Trophoblast cell (in vitro differentiated cells and primary cell): ENCODE measurements at places on chromosomes 11 and 22.

DNA sequence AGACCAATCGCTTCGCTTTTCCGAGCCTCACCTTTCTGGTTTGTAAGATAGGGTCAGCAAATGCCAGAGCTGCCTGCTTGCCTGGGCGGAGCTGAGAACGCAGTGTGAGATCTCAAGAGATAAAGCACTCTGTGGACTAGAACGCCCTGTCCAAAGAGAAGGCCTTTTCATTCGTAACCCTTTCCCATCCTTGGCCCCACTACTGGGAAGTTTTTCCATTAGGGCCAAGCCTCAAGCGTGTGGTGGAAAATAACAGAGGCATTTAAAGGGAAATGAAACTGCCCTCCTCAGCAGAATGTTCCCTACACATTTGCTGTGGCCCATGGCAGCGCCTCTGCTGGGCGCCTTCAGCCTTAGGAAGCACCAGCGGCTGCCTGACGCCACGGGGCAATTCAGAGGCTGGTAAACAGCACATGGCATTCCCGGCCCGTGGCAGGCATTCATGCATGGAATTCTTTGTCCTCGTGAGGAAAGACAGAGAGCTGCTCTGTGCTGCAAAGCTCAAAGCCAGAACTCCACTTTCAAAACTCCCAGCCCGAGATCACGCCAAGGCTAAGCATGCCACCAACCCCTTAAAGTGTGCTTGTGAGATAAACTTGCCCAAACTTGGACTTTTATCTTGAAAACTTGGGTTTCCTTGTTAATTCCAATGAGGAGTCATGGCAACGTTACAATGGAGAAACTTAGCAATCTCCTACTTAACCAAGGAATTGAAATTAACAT lies 38.1 kb downstream of the AHNAK start:
- peak; percentile 96 for DNase-seq

DNA sequence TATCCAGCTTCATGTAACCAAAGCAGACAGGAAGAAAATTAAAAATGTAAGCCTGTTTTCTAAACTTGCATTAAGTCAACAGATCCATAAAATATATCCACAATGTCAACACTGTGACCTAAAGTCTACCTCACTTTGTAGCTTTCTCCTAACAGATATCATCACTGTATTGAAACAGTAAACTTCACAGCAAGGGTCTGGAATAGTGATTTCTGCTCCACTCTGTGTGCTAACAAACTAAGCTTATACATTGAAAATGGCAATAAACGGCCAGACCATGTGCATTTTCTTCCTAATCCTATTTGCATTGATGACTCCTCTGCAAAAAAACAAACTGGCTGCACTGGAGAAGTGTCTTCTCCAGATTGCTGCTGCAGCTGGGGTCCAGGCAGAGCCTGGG lies 26.8 kb downstream of the CADM1 start:
- no peak for DNase-seq

DNA sequence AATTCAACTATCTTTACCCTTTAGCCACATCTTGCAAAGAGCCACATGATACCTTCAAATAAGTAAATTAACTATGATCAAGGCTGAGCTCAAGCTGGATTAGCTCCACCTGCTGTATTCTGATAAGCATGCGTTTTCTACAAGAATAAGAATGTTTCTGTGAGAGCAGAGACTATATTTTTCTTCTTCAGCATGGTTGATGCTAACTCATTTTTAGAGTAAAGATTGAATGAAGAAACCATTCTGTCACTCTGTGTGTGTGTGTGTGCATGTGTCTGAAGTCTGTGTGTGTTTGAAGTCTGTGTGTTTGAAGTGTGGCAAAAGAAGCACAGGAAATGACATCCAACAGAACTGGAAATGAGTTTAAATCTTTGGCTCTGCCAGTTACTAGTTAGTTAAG lies 12.0 kb upstream of the LAYN start:
- no peak for DNase-seq

DNA sequence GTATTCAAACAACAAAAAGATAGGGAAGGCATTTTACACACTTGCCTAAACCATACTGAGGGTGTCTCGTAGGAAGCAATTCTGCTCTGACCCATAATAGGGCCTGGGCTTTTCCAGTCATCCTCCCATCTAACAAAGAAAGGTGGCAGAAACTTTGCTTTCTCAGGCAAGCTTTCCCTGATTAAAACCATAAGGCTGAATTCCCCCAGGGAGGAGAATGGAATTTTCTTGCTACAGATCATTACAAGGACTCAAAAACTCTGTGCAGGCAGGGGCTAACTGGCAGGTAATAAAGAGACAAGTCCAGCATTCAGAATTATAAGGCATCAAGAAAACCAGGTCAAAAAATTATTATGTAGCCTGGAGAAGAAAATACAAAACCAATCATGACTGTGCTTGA lies 90.4 kb downstream of the RBFOX2 start:
- DNase-seq: no peak

DNA sequence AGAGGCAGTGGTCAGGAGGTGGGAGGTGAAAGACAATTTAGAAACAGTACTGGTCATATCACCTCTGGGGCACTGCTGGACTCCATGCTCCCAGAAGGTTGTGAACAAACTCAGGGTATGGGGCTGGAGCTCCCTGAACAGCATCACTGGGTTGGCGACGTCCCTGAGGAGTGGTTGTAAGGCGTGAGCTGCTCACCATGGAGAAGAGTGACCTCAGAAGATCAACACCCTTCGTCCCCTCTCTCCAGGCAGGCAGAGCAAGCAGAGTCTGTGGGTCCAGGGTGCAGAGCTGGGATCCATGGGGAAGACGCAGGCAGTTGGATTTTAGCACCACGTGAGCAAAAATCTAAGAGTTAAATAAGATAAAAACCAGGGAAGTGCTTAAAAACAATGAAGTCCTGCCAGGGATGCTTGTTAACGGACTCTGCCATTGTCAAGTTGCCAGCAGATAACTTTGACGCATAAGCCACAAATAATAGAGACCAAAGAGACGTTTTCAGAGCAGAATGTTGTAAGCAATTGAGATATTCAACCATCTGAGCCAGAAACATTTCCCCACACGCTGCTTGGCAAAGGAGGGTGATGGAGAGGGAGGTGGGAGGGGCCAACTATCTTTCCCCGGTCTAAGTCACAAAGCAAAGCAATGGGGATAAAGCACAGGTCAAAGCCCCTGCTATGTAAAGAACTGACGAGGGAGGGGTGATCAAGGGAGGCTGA lies 13.6 kb downstream of the PNPLA5 start:
- DNase-seq: no peak

DNA sequence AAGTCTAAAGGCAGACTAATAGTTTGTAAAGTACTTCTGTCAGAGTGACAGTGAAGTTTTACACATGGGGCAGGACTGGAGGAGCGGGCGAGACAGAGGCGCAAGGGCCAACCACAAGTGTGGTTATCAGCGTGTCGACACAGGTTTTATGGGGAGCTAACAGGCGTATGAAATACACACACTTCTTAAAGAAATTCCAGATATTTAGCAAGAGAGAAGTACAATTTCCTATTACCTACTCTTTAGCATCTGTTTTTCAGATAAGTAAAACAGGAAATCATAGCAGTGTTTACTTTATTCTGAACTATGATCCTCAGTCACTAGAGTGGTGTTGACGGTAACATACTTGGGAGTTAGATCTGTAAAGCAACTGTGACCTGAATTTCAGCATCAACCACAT lies 22.5 kb downstream of the VSIG10L2 start:
- no peak for DNase-seq

GRCh38 chr22:37913233-37913721 lies 7.2 kb downstream of the MICALL1 start:
- DNase-seq: no peak

DNA sequence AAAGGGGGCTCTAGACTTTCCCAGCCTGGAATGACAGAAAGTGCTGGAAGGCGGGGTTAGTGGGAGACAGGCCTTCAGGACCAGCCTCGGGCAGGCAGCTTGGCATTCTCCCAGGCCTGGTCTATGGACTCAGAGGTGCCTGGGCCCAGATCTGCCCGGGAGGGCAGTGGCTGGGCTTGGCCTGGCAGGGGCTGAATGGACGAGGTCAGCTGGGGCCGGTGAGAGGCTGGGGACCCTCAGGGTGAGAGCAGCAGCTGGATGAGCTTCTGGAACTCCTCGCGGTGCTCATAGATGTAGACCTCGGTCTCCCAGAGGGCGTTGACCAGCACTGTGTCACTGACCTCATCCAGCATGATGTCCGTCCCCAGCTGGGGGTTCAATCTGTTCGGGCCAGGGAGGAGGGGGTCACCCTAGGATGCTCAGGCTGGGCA lies 1.5 kb upstream of the BAIAP2L2 start:
- no peak for DNase-seq

DNA sequence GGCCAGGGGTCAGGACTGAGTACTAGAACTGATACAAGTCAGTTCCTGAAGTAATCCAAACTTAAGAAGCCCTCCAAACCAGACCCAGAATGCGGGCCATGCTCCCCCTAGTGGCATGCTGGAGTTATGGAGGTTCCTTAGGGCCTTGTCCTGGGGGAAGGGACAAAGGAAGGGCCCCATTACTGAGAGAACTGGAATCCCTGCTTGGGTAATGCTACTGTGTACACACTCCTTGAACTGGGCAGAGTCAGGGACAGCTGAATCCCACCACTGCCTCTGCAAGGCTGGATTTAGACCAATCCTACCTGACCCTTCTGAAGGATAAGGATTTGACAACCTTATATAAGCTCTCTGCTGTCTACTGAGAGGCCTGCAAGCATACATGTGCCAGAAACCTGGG lies 97.3 kb upstream of the AKIP1 start:
- peak; percentile 67 for DNase-seq

GRCh38 chr11:134738581-134738980 lies 326.5 kb upstream of the B3GAT1 start:
- no peak for DNase-seq

GRCh38 chr11:84543367-84544159 lies 1083.6 kb downstream of the DLG2 start:
- DNase-seq: no peak

- peak; percentile 91 for DNase-seq
Measured at GRCh38 chr11:12377106-12377823, at the start of gene PARVA. PARVA (plus strand) TSS chr11:12377571; CDS start chr11:12377648, 77 bp downstream.

DNA sequence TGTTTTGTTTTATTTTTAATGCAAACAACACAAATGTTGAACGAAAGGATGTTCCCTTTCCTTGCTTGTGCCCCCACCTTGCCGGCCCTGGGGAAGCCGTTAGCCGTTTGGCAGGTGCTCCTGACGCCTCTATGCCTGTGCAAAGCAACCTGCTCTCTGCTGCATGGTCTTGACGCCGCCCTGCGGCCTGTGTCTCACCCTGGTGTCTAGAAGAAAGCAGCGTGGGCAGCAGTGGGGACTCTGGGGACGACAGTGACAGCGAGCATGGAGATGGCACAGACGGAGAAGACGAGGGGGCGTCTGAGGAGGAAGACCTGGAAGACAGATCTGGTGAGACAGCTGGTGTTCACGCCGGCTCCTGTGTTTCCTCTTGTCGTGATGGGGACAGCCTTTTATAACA lies 5.5 kb downstream of the PHRF1 start:
- no peak for DNase-seq

DNA sequence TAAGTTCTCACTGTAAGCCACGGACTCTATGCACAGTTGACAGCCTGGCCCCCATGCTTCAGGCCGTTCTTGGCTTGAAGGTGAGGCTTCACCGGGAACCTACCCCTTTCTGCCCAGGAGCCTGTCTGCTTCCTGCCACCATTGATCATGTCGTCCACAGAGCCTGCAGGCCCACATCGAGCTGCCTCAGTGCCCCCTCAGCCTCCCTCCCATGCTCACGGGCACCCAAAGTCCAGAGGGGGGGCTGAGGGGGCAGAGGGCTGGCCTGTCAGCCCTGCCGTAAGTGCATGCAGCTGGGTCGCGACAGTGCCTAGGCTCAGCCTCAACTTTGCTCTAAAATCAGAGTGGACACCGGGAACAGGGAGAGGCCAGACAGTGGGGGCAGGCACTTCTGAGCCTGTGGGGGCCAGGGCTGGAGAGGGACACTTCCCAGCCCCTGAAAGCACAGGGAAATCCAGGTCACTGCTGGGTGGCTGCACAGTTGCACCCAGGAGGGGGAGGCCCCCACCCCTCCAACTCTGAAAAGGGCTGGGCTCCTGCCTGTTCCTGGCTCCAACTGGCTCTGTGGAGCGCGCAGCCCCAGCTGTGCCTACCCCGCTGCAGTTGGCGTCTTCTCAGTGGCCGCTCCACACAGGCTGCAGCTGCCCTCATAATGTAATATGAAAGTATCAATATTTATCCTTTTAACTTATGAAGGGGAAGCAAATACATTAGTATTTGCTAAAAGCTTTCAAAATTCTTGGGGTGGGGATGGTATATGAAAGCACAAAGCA lies 598.6 kb downstream of the DLG2 start:
- no peak for DNase-seq

DNA sequence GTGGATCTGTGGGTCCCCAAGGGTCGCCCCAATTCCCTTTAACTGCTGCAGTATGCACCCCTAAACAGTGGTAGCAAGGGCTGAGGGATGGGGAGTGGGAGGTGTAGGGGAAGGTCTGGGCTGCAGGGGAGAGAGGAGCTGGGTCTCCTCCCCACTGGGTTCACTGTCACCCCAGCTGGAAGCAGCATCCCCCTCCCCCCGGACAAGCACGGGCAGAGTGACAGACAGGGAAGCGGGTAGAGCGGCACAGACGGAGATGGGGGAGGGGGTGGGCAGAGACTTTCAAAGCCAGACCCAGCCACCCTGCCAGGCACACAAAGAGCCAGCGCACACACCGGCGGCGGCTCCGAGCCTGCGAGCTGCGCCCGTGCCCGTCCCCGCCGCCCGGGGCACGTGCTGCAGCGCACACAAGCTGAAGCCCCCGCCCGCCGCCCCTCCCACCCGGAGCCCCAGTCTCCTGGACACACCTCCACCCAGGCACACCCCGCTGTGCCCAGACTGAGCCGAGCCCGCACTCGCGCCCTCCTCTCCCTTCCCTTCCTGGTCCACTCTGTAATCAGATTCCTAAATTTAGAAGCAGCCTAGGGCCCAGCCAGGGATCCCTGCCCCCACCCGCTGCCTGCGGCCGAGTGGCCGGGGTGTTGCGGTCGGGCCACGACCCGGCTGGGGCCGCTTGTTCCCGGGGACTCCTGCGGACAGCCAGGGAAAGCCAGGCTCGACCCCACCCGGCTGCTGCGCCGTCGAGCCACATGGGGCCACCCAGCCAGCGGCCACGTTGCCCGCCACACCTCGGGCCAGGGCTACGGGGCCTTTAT lies 935 bp upstream of the RCOR2 start:
- peak; percentile 57 for DNase-seq

- DNase-seq: no peak
Measured at GRCh38 chr22:40853961-40854360, 2.5 kb downstream of the ST13 start.

DNA sequence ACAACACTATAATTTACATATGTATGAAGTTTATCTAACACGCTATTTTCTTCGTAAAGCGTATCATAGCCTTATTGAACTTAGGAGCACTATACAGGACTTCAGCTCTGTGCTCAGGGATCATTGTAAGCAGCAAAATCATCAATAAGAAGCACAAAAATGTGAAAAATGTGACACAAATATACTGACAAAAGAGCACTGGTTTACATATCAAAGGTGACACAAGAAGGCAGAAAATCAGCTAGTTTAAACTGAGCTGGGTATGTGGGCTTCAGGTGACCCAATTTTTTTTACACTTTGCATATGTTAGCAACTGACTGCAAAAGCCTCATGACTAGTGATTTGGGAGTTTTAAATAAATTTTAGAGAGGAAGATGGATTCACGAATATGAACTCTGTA lies 215.2 kb upstream of the CHORDC1 start:
- no peak for DNase-seq
